Colonic mucosa (tissue), 4 donors: ENCODE measurements at places on chromosomes 6 and 20. TPM values are rescaled to one million over a fixed set of nuclear protein-coding genes. Genes with fewer than 3 reads are reported as not detected.

SLC17A3 gene
- total RNA-seq = not detected

MYT1 gene
- 0.19 TPM for total RNA-seq

DNA sequence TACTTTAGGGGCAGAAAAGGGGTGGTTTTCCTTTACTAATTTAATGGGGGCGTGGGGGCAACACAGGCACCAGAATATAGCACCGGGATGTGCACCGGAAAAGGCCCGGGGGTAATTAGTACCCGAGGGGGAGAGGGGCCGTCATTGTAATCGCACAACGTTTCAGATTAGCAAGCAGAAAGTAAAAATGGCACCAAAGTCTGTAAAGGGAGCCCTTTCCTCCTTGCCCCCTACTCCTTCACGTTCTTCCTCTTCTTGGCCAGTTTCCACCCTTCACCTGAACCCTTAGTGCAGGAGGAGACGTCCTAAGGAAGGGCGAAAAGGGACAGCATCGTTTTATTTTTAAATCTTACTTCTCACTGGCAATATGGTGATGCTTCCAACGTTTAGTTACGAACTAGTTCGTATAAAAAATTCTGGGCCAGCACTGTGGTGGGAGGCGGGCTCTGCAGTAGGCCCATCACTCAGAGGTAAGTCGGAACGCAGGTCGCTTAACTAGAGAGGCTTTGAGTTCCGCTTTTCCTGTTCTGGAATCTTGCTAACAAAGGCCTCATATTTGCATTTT is 742 bp upstream of the CEP85L start:
- no peak for DNase-seq

GRCh38 chr6:14174996-14175395 is 57.4 kb downstream of the CD83 start:
- no peak for DNase-seq
